ENCODE measurements at places on chromosomes 11 and 22.

DNA sequence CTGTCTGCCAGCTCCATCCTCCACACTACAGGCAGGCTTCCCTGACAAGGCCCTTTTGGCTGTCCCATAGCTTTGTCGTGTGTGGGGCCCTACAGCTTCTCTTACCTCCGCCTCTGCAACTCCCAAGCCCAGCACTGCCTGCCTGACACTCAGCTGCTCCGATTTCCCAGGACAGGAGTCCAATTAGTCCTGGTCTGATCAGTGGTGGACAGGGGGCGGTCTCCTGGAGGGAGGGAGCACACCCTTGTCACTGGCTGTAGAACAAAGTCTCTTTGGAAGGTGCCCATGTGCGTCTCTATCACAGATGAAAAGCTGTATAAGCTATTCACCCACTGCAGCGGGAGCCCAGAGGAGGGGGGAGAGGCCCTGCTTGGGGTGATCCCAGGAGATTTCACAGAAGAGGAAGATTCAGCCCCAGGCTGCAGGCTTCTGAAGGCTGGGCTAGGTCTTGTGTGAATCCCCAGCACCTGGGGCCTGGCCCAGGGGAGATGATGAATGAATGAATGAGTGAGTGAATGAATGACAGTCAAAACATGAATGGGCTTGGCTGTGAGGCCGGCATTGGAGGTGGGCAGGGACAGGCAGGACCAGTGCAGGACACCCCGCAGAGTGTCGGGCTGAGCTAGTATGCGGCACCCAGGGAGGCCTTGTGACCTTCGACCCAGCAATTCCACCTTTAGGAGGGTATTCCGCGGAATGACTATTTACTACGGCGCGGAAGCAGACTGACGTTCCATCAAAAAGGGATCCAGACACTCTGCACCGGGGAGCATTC lies 142.4 kb downstream of the CACNA1I start:
- no peak for DNase-seq

- no peak for DNase-seq
Observed at GRCh38 chr22:32067613-32068012, 24.6 kb downstream of the SLC5A1 start.

DNA sequence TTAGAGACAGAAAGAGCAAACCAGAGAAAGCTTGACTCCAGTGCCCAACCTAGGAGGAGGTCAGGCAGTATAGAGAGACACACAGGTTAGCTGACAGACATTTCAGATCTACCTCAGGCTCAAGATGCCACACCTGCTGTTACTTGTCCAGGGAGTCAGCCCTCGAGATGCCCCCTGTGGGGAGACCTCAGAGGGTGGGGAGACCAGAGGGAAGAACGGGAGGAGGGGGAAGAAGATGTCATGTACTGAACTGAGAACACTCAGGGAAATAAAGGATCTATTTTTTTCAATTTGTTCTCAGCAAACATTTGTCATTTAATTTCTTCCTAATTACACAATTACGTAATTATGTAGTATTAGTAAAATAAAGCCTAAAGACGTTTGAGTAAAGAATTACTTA lies 196.3 kb upstream of the CADM1 start:
- no peak for DNase-seq

- DNase-seq: no peak
Observed at GRCh38 chr11:12376259-12377081, 901 bp upstream of the PARVA start.

- DNase-seq: no peak
Observed at GRCh38 chr11:23556163-23556750, 696.0 kb upstream of the CCDC179 start.

GRCh38 chr11:34616830-34617504 lies 3.9 kb upstream of the EHF start:
- DNase-seq: no peak

GRCh38 chr22:44765571-44766285 lies 13.4 kb downstream of the ARHGAP8 start:
- no peak for DNase-seq

DNA sequence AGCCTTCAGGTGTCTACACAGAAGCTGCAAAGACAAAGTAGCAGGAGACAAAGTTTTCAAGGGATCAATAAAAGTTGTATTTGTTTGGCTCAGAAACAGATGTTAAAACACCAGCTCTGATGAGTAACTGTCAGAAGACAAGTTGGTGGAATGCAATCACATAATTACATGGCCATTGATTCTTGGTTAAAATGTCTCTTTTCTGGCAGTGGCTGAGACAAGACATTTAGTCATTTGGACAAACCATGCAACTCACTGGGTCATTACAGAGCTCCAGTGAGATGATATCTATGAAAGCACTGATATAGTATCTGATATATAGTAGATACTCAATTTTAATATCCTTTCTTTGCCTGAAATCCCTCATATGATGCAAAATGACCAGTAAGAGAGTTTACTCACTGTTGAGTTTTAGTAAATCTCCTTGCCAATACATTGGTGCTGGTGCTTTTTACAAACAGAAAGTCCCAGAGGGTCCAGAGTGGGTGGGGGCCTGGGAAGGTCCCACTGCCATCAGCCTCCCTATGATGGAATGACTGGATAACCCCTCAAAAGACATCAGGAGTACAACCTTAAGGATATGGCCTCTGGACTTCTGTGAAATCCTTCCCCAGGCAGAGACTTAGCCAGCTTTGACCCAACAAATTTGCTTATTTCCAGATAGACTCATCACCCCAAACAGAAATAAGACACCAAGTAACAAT lies 95.0 kb downstream of the SLC1A2 start:
- no peak for DNase-seq

GRCh38 chr11:19719960-19720359 lies 7.3 kb downstream of the NAV2 start:
- DNase-seq: no peak

DNA sequence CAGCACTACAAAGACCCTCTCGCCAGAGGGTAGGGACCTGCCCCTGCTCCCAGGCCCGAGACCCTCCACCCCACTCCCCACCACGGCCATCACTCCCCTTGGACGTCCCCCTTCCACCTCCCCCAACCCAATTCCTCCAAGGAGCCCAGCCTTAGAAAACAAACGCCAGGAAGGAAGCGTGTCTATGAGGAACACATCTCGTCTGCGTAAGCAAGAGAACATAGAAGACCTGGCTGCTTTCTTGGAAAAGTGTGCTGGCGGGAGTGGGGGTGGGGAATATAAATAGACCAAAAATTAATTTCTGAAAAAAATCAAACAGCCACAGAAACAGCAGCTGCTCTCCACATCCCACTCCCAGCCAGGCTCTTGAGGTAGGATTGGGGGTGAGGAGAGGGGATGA lies 23.9 kb upstream of the IGSF9B start:
- DNase-seq: no peak

DNA sequence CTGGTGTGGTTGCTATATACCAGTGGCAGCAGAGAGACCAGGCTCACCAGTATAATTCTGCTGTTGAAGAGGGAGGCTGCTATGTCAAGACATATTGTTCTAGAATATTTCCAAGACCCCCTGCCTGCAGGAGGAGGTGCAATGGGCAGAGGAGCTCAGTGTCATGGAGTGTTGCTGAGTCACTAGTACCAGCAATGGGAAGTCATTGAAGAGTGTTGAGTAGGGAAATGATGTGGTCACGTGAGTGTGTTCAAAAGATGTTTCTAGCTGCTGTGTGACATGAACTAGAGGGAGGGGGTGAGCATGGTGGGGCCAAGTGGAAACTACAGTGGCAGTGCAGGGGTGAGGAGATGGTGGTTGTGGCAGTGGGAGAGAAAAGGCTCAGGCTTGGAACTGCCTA lies 76.3 kb upstream of the BIRC3 start:
- no peak for DNase-seq

- no peak for DNase-seq
Observed at GRCh38 chr11:17641792-17642350, 77.5 kb upstream of the MYOD1 start.

- no peak for DNase-seq
Observed at GRCh38 chr11:8354622-8355415, 91.1 kb upstream of the LMO1 start.

DNA sequence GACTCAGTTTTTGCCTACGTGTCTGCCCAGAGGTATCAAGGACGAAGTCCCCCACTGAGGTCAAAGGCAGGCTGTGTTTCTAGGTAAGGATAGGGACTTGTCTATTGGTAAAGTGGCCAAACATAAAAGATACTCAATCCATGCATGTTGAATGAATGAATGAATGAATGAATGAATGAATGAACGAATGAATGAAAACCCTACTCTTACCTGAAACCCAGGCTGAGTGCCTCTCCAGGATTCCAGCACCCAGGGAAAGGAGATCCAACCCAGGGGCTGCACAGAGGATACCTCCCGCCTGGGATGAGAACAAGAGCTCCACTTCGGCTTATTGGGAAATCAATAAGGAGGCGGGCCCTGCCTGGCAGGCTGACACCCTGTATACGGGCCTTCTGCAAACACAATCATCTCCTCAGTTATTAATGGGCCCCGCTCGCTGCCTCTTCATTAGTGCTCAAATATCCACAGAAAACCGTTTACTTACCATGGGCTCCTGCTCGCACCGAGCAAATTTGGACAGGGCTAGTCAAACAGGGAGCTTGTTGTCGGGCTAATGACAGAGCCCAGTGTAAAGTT lies 177.4 kb downstream of the BUD13 start:
- no peak for DNase-seq

- no peak for DNase-seq
Observed at GRCh38 chr22:24996420-24996952, 44.0 kb downstream of the KIAA1671 start.

DNA sequence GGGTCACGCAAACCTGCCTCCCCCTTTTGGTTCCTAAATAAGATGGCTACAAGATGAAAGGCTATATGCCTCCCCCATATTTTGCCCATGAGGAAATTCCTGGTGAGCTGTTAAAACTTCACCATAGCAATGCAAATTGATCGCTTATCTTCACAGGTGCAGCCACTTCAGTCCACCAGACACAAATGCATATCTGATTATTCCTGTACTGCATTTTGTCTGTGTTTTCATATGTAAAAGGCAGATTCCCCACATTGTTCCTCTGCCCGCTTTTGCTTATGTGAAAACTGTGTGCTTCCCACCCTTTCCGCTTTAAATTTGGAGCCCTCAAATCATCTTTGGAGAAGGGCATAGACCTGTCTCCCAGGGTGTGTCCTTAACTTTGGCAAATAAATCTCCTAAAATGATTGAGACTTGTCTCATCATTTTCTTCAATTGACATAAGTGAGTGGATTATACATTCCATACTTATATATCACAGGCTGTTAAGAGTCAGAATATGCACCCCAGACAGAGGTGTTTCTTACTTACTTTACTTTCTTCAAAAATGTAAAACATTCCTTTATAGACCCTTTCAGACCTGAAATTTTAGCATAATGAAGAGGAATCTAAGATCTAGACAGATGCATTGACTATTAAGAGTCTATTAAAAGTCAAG lies 116.4 kb downstream of the CASP12 start:
- DNase-seq: no peak

GRCh38 chr11:68362801-68363379 lies 50.5 kb downstream of the LRP5 start:
- no peak for DNase-seq

GRCh38 chr11:45028911-45029682 lies 78.4 kb upstream of the TP53I11 start:
- no peak for DNase-seq

DNA sequence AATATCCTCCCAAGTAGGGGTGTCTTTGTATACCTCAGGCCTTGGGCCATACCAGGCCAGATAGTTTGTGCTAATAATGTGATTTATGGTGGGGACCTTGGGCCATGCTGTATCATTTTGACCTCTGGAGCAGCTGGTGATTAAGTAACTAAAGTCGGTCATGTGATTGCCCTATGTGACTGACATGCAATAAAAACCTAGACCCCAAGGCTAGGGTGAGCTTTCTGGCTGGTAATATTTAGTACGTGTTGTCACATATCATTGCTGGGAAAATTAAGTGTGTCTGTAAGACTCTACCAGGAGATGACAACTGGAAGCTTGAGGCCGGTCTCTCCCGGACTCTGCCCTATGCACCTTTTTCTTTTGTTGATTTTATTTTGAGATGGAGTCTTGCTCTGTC lies 12.6 kb upstream of the TFIP11 start:
- no peak for DNase-seq

DNA sequence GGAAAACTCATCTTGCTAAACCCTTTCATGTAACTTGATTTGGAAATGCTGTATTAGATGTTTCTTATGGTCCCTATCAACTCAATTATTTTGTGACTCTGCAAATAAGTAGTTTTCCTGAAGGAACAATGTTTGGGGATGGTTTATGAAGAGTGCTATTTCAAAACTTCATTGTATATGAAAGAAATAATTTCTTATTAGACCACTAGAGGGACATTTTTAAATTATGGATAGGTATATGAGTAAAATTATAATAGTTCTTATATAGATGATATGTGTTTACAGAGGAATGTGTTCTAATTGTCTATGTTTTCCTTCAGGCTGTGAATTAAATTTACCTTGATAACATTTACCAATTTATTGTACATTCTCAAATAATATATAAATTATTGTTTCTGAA lies 509.4 kb upstream of the RAG2 start:
- no peak for DNase-seq

DNA sequence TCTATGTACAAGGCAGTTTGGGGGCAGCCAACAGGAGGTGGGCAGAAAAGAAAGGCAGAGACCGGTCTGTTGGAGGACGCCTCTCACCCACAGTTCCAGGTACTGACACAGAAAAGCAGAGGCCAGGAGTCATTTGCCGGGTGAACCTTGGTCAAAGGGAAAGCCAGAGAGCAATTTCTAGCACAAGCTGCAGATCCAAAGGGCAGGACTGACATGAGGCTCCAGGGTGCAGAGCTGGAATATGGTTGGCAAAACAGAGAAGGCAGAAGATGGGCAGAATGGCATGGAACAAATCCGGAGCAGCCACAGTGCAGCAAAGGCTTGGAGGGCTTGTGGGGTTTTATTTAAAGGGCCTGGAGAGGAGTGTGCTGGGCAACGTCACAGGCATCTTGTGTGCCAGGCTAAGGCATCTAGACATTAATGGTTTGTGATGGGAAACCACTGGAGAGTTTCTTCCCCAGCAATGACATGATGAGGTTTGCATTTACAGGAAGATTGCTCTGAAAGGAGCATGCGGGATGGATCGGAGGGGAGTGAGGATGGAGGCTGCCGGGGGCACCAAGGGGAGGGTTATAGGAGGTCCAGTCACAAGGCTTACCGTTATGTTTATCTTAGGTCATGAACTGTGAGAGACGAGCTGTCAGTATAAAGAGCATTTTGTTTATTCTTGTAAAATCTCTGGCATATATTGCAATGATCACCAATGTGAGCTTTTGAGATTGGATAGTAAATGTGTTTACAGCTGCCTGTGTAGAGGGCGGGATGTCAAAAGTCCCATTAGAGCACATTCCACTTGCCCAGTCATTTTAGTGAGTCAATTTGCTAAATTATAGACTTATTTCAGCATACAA lies 5.7 kb upstream of the MMP20 start:
- DNase-seq: no peak

- DNase-seq: no peak
Observed at GRCh38 chr11:76856106-76856505, 4.6 kb upstream of the ACER3 start.

DNA sequence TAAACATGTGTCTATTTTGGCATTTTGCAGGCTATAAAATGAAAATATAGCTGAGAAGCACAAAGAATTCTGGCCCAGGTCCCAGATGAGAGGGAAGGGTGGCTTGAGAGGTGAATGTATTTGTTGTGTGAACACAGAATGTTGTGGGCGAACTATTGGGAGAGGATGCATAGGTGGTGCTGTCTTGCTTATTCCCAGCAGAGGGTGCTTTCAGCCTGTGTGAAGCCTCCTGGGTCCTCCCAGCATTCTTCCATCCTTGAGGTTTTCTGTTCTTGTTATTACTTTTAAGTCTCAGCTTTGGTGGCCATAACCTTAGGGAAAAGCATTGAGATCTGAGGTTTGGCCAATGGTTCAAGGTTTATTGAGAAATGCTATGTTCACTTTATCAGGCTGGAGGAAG lies 108.7 kb upstream of the SNX19 start:
- no peak for DNase-seq

GRCh38 chr11:48127521-48128183 lies 89.0 kb upstream of the OR4B1 start:
- DNase-seq: no peak
